Type B pancreatic cell (in vitro differentiated cells): ENCODE measurements at places on chromosomes 3 and 15. TPM values are rescaled to one million over a fixed set of nuclear protein-coding genes. Genes with fewer than 3 reads are reported as not detected.

TERB2 gene
- not detected in 2 replicates for total RNA-seq

LRRC2 gene
- 0.31 TPM in 2 replicates for total RNA-seq

DNA sequence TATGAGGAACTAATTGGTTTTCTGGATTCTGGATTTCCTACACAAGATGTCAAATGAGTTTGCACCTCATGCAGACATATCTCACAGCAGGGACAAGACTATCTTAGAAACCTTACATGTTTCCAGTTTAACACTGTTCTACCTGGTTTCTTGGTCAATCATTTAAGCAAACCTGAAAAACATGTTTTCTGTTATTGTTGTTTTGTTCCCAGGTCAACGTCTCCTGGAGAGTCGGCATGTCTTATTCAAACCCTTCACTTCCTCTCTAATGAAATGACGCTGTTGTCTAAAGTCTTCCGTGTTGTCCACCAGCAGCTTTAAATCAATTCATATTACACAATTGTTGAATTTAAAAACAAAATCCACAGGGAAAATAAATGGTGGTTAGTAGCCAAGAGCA lies 150.9 kb downstream of the CNTN3 start:
- DNase-seq: no peak

GRCh38 chr15:89824607-89824867 lies 9.9 kb upstream of the ANPEP start:
- no peak for DNase-seq

DNA sequence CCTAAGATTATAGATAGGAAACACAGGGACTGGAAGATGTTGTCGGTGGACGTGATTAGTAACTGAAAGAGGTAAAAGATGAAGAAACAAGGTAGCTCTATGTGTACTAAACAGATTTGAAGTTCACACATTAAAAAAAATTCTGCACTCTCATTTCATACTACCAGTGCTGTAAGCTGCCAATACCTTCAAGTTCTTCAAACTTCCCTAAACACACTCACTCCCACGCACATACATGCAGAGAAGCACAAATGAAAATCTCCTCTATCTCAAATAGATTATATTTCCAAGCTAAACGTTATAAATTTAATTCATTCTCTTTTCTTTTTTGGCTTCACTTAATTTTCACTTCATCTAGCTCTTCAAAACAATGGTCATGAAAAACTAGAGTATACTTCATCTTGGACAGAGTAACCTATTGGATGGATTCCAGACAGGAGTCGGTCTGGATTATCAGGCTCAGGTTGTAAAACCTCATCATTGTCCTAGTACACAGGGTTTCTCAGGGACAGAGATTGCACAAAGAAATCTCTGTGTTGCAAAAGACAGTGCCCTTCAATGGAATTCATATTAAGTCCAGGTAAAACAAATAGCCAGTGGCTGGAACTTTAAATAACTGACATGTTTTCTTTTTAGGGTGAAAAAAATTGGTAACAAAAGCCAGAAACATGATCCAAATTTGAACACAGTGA lies 408.1 kb upstream of the ZNF385D start:
- no peak for DNase-seq
